Jurkat, Clone E6-1 (cell line): ENCODE measurements at places on chromosomes 7 and 10.

DNA sequence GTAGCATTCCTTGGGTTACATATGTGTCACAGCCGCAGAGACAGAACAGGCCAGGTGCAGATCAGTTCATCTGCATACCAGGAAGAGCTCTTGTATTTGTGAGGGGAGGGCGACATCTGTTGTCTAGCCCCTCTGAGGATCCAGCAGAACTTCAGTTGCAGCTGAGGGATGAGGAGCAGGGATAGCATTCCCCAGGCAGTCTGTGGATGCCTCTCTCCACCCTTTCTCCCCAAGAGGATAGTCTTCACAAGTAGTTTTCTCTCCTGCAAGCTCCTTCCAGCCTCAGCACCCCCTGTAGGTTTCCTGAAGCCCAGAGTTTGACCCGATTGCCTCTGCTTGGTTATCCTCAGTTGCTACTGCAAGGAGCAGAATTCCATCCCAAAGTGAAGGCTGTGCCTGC, 2.6 kb downstream of the SCD start:
- no peak for DNase-seq

DNA sequence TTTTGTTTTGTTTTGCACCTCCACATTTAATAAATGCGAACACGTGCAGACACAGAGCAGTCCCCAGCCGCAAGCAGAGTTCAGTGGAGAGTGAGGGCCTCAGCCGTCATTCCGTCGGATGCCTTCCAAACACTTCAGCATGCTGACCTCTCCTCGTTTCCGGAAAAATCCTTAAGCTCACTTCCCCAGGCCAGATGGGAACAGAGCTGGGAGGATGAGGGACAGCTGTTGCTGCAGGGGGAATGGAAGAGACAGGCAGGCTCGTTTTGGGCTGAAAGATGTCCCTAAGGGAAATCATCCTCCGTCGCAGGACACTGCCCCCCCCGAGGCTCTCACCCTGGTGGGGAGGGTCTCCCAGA, 17.2 kb upstream of the FGFR2 start:
- no peak for DNase-seq

- no peak for DNase-seq
Observed at GRCh38 chr7:1101563-1102431, 13.9 kb downstream of the GPER1 start.

- DNase-seq, result no peak
Observed at GRCh38 chr10:31129271-31129670, 97.6 kb upstream of the ZNF438 start.

DNA sequence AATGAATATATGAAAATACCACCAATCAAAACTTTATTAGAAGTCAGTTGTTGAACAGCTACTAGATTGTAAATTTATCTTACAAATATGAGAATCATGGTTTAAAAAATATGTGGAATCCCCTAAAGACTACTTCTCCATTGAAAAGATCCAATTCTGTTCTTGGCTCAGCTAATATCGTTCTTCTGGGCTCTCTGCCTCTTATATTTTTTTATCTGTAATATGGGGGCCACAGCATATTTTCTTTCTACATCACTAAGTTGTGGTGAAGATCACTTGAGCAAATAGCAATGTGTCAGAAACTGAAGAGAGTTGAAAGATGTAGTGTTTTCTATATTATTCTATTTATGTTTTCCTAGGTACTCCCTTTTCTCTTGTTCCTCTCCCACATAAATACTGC, 198.1 kb downstream of the FZD1 start:
- DNase-seq, result no peak

GRCh38 chr7:94656925-94657731, 1.2 kb upstream of the SGCE start:
- DNase-seq, result no peak

- no peak for DNase-seq
Observed at GRCh38 chr10:111410740-111411139, 333.9 kb downstream of the ADRA2A start.

GRCh38 chr7:25752154-25752553, 399.8 kb upstream of the NFE2L3 start:
- DNase-seq, result no peak

- no peak for DNase-seq
Observed at GRCh38 chr7:108845951-108846350, 276.3 kb downstream of the DNAJB9 start.

GRCh38 chr7:129786825-129787563, 165.8 kb downstream of the UBE2H start:
- DNase-seq, result no peak

DNA sequence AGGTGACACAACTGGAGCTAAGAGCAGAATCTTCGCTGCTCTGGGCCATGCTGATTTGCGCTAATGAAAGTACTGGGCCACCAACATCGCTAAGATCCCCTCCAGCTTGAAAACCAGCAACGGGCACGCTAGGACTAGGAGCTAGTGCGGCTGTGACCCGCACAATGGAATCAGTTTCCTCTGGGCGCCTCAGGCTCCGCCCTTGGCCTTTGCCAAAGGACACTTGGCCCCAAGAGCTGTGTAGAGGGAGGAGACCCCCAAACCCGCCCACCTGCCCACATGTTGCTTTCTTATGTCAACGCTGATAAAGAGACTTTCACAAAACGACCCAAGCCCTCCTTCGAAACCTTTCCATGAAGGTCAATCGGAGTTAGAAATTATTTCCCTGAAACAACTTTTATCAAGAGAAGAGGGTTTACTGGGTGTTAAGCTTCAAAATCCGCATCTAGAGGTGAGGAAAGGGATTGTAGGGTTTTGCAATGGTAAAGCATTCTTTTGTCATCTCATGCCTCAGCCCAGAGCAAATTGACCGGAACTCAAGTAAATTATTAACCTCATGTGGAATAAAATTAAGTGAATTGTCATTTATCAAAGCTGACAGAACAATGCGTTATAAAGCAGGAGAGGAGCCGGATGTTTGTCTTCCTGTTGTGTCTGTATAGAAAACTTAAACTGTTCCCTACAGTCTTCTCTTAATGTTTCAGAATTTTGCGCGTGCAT, 9.4 kb downstream of the ABCB5 start:
- no peak for DNase-seq

GRCh38 chr7:92698237-92698841, 108.1 kb upstream of the FAM133B start:
- DNase-seq, result no peak

GRCh38 chr7:105760551-105761447, 115.6 kb downstream of the ATXN7L1 start:
- peak; percentile 57 for DNase-seq

DNA sequence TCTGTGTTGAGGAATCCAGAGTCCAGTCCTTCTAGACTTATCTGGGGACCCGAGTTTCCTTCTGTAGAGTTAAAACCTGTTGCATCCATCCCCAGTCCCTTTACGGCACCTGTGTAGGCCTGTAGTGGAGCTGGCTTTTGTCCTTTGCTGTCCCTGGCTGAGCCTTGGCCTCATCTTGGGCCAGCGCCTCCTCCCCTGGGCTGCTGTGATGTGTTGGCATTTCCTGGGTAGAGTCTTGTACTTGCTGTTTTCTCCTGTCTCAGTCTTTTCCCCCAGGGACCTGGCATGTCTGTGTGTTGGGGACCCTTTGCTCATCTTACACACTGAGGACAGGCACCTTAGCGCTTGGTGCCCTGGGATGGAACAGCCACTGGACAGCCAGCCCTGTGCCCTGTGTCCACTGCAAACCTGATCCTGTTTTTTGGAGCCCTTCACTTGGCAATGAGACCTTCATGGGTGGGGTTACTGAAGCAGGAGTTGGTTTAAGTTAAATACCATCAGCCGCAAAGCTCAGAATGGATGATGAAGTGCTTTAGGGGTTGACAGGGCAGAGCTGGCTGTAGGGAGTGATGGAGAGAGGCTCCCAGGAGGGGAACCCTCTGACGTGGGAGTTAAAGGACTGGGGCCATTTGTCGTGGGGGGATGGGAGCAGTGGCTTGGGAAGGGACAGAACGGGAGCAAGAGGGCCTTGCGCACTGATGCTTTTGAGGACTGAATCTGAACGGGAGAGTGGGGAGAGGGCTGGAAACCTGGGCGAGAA, 50.9 kb downstream of the CUX1 start:
- DNase-seq, result no peak

DNA sequence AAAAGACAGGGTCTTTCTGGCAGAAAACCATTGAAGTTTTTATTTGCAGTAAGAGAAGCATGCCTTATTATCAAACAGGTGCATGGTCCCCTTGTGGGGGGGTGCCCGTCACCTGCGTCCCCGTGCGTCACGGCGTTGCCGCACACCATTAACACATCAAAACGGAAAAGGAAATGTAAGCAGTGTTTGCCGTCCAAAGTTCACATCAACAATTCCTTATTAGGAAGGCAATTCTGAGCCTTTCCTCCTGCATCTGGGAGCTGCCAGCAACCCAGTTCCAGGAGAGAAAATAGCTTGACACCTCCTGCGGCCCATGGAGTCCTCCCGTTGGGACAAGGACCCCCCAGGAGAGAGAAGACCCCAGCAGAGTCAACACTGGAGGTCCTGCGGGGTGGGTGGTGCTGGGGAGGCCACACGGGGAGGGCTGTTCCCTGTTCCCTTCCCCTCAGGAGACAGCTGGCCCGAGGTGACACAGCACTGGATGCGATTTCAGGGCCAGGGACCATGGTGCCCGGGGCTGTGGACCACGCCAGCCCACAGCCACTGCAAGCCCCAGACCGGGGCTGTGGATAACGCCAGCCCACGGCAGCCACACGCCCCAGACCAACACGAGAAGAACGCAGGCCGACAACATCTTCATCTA, 39.5 kb downstream of the DIP2C start:
- no peak for DNase-seq

DNA sequence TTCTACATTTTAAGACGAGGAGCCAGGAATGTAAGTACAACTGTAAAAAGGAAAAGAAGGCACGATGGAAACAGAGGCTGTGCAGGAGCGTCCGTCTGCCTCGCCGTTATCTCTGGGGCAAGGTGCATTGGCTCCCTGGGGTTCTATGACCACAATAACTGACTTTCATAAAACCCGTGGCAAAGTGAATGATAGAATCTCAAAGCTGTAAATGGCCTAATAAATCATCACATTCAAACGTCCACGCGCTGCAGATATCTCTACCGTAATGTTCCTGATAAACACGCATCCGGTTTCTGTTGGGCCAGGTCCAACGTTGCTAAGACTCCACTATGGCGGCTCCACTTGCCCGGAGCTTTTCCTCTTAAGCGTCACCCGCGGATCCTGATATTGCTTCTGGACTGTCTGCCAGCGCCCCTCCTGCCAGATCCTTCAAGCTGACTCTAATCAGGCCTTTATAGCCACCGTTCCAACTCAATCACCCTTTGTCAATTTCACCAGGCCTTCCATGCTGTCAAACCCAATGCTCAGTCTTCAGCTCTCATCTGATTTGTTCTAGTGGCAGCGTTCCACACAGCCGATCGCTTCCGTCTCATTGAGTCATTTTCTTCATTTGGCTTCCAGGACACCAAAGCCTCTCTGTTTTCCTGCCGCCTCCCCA, 265.6 kb upstream of the FOXK1 start:
- no peak for DNase-seq

GRCh38 chr7:15284396-15284795, 277.4 kb downstream of the AGMO start:
- no peak for DNase-seq

- no peak for DNase-seq
Observed at GRCh38 chr10:48700493-48700892, 15.8 kb downstream of the WDFY4 start.

GRCh38 chr7:43850348-43851116, 18.8 kb downstream of the MRPS24 start:
- DNase-seq, result no peak

DNA sequence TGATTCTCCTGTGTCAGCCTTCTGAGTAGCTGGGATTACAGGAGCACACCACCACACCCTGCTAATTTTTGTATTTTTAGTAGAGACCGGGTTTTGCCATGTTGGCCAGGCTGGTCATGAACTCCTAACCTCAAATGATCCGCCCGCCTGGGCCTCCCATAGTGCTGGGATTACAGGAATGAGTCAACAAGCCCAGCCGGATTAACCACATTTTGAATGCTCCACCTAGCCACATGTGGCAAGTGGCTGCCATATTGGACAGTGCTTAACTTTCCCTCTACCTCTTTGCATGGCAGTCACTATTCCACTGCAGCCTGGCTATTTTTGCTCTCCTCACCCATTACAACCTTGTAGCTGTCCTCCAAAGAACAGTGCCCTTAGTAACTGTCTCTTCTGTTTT, 160.1 kb downstream of the GATA3 start:
- no peak for DNase-seq

- DNase-seq, result no peak
Observed at GRCh38 chr7:96710544-96710943, 898 bp upstream of the SEM1 start.

- peak; percentile 96 for DNase-seq
Observed at GRCh38 chr10:124648738-124649137, 95.4 kb downstream of the FAM53B start.

GRCh38 chr10:116030576-116030975, 242.4 kb downstream of the GFRA1 start:
- no peak for DNase-seq

GRCh38 chr7:97126483-97127171, 9.1 kb downstream of the SDHAF3 start:
- DNase-seq, result no peak

GRCh38 chr10:130357951-130358350, 221.8 kb downstream of the GLRX3 start:
- no peak for DNase-seq

DNA sequence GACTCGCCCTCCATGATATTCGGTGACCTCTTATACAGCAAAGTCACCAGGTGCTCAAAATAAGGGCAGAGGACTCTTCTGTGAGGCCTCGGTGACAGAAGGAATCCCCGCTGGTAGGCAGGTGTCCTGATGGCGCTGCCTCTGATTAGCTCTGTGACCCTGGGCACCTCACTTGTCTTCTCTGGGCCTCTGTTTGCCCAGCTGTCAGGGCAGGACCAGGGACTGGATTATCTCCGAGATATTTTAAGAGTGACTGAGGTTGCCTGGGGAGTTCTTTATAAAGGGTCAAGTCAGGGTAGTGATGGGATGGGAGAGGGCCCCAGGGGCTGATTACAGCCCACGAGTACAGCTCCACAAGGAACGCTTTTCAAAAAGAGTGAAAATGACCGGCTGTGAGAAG, 70.9 kb upstream of the SAMD8 start:
- no peak for DNase-seq

DNA sequence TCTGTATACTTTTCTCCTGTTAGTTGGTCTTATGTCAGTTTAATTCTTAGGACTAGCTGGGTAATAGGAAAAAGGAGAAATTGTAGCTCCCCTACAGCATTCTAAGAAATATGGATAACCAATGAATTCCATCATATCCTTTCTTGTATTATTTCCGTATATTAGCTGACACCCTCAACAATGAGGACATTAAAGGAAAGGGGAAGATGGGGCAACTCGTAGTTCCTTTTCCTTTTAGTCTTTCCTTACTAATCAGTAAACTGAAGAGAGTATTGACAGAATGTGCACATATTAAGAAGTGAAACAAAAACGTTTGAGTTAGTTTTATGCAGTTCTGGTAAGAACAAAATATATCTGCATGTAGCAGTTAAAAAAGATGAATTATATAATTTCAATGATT, 35.1 kb upstream of the C10orf67 start:
- no peak for DNase-seq

- DNase-seq, result no peak
Observed at GRCh38 chr7:25402532-25402931, 174.2 kb upstream of the NPVF start.
